ENCODE measurements at places on chromosomes 7 and 10.
A peak's percentile ranks its signal among the peaks of the same experiment; 100 is the strongest.

GRCh38 chr10:111030042-111030750 lies 46.6 kb upstream of the ADRA2A start:
- no peak for DNase-seq

GRCh38 chr10:61047081-61047480 lies 103.1 kb upstream of the RHOBTB1 start:
- DNase-seq: no peak

GRCh38 chr10:88991899-88992320 lies 1.3 kb downstream of the FAS start:
- no peak for DNase-seq

GRCh38 chr10:71217266-71218045 lies 5.1 kb downstream of the UNC5B start:
- no peak for DNase-seq

- no peak for DNase-seq
Measured at GRCh38 chr10:14859043-14859442, 19.6 kb upstream of the SUV39H2 start.

DNA sequence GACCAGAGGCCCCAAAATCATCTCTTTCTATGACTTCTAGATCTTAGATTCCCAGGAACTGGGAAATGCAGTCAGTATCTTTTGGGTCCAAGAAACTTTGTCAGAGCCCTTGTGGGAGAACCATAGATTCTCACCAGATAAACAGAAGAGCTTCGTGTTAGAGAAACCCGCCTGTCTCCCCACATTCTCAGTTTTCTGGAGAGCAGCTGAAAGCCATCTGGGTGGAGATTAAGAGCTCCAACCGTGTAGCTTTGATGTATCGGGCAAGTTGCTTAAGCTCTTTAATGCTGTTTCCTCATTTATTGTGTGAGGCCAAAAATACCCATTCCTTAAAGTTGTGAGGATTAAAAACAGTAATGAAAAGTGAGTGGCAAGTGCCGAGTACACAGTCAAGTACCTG lies 107.6 kb downstream of the WDR37 start:
- no peak for DNase-seq

GRCh38 chr7:69017208-69017607 lies 581.1 kb upstream of the AUTS2 start:
- DNase-seq: no peak

- no peak for DNase-seq
Measured at GRCh38 chr7:110084181-110084807, 1006.6 kb upstream of the LRRN3 start.

GRCh38 chr7:54778696-54779540 lies 19.9 kb upstream of the SEC61G start:
- DNase-seq: no peak

DNA sequence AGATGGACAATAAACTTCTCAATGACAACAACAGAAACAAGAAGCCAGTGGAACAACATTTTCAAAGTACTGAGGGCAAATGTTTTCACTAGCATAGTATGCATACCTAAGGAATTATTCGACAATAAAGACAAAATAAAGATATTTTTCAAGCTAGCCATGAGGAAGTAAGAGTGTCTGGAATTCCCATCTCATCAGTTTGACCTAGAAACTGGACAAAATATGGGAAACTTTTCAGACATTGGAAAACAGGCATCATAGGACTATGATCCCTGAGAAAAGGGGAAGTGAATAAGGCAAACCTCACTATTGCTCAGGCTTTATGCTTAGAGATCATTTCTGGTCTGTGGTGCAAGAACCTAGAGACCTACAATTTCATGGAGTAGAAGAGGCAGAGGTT lies 86.3 kb downstream of the OAT start:
- no peak for DNase-seq

GRCh38 chr10:29685506-29685905 lies 50.7 kb upstream of the SVIL start:
- DNase-seq: no peak

- DNase-seq: no peak
Measured at GRCh38 chr10:88826388-88826787, 23.9 kb downstream of the LIPM start.

GRCh38 chr10:14102056-14102455 lies 228.7 kb downstream of the FRMD4A start:
- DNase-seq: no peak

- DNase-seq: no peak
Measured at GRCh38 chr7:66301737-66302136, 96.6 kb downstream of the TPST1 start.

GRCh38 chr10:5987747-5988146 lies 10.4 kb upstream of the IL15RA start:
- DNase-seq: no peak

GRCh38 chr10:128287921-128288320 lies 161.7 kb upstream of the MKI67 start:
- no peak for DNase-seq

- no peak for DNase-seq
Measured at GRCh38 chr7:34848670-34849069, 188.6 kb downstream of the DPY19L1 start.

- no peak for DNase-seq
Measured at GRCh38 chr7:65979583-65980477, 2.2 kb downstream of the GUSB start.

GRCh38 chr7:36245684-36246299 lies 92.7 kb downstream of the EEPD1 start:
- no peak for DNase-seq

- no peak for DNase-seq
Measured at GRCh38 chr7:4655311-4655710, 26.8 kb upstream of the FOXK1 start.

- peak; percentile 45 for DNase-seq
Measured at GRCh38 chr7:131106681-131107336, 220.9 kb upstream of the MKLN1 start.

DNA sequence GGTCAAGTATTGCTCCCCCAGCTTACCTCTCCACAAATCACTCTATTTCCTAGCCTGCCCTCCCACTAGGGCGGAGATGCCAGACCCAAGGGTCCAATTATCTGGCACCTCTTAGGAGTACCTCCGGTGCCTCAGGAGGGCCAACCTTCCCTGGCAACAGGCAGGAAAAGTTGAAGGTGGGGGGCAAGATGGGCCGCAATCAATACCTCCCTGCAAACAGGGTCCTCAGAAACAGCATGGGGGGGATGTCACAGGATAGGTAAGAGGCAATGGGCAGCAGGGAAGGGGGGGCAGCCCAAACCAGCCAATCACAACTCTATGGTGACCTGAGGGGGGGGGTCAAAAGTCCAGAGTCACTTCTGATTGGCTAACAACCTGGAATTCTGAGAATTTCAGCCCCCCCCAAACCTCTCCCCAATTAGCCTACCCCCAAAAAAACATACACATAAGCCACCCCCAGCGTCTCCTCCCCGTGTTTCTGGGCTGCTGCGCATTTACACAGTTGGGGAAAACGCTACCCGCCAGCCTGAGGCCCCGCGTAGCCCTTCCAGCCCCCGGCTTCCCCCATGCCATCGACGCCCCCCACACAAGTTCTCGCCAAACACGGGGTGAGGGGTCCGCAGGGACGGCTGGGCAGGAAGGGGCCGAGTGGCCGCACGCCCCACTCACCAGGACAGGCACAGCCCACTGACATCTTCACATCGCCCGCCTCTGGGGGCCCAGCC lies 589 bp downstream of the LDB1 start:
- DNase-seq: no peak

DNA sequence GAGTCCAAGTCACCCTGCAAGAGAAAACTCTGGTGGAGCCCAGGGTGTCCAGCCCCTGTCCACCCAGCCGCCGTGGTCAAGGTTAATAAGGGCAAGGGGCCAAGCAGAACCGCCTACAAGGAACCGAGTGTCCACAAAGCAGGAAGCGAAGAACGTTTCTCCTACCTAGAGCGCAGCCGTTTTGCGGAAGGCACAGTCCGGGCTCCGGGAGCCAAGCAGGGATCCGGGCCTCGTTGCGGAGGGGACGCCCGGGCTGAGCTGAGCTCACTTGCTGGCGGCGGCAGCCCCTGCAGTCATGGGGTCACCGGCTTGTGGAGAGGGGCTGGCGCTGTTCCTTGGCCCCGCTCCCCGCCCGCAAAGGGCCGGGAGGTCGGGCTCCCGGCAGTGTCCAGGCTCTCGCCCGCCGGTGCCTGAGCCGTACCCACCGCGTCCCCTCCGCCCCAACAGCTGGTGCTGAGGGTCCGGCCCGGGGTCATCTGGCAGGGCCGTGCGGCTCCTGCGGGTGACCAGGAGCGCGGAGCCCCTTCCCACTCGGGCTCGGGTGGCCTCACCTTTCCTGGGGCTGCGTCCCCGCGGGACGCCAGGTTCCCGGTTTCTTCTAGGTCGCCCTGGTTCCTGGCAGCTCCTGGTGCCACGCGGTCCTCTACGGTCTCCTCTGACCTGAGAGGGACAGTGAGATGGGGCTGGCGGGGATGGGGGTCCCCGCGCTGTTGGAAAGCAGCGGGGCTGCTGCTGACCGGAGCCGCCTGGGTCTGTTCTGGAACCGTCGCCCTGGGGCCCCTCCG lies 14.0 kb upstream of the ZNF273 start:
- no peak for DNase-seq

DNA sequence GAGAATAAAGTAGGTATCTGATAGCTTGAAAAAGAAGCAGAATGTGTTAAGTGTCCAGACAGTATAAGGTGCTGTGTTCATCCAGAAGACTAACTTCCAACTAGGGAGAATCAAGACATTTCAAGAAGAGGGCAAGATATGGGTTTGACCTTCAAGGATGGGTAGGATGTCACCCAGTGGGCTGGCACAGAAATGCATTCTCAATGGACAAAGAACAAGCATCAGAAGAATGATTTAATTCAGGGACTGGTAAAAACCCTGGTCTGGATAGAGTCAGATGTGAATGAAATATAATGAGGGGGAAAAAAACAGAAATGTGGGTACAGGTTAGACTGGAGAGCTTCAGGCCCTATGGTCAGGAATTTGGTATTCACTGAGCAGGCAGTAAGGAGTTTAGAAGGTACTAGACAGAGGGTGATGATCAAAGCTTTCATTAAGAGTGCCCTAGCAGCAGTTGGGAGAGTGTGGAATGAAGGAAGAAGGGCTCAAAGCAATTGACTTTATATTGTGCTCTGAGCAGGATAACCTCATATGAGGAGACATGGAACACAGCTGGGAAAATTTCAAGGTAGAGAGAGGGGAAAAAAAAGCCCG lies 180.7 kb upstream of the ANK3 start:
- no peak for DNase-seq

GRCh38 chr7:133489906-133490305 lies 237.0 kb downstream of the EXOC4 start:
- DNase-seq: no peak

DNA sequence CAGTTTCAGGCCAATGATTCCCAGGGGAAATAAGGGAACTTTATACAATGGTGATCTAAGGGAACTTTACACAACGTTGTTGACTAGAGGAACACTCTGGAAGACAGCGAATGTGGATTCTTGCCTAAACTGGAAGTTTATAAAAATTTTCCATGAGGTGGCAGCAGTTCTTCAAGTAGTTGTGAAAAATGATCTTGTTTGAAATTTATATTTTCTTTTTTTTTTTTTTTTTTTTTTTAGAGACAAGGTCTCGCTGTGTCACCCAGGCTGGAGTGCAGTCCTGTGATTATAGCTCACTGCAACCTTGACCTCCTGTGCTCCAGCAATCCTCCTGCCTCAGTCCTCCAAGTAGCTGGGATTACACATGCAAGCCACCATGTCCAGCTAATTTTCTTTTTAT lies 32.1 kb upstream of the GTF2I start:
- DNase-seq: no peak

- DNase-seq: no peak
Measured at GRCh38 chr7:155356323-155357105, 58.8 kb downstream of the INSIG1 start.

DNA sequence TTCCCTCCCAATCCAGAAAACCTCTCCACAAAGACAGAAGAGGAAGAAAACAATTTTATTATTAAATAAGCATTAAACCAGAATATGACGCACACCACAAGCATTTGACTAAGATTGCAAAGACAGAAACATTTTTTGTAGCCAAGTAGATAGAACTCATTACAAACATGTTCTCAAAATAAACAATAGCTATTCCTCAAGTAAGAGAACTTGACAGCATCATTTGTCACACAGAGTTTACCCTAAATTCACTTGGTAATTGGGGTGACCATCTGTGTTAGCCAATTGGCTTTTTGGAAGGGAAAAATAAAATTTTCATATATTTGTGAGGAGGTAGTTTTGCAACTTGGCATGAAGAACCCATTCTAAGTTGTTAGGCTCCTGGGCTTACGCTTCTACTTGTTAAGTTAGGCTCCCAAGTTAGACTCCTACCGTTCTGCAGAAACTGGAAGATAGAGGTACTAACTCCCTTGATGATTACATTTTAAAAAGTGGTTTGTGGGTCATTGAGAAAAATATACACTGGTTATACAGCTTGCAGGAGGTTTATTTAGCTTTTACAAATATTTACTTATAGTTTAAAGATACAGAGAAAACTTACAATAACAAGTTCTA lies 618.6 kb upstream of the CNTNAP2 start:
- DNase-seq: no peak

- DNase-seq: no peak
Measured at GRCh38 chr7:22801912-22802311, 20.7 kb downstream of the TOMM7 start.

DNA sequence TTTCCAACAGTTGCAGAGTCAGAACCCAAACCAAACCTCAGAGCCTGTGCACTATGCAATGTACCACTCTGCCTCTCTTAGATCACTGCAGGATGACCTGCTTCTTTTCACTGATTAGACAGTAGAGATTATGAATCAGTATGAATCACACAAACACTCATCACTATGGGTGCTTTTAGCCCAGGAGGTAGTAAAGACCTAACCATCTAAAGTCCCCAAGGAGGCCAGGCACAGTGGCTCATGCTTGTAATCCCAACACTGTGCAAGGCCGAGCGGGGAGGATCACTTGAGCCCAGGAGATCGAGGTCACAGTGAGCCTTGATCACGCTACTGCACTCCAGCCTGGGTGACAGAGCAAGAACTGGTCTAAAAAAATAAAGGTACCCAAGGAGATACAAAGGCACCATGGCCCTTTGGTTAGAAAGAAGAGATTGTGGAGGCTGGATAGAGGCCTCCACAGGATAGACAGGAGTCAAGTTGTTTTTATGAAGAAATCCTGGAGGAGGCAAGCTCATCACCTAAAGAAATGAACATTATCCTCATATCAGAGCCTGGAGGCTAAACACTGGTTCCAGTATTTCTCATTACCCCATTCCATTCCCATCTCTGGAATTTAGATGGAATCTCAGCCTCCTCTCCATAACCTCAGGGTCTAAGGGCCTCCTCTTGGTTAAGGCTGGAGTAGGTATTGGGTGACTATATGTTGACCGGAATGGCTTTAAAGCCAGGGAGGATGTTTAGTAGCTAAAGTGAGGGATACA lies 12.9 kb downstream of the SEC31B start:
- DNase-seq: no peak

Measured in effector memory CD4-positive, alpha-beta T cell (primary cell).